ENCODE measurements at places on chromosomes 7 and 10. TPM values are rescaled to one million over a fixed set of nuclear protein-coding genes. Genes with fewer than 3 reads are reported as not detected.

SPDYE1 gene
- not detected for total RNA-seq

TRIM73 gene
- total RNA-seq, result 0.76 TPM

C7orf57 gene
- total RNA-seq, result not detected

AGR3 gene
- 3.7 TPM for total RNA-seq
